ENCODE measurements at places on chromosomes 4 and X.
A peak's percentile ranks its signal among the peaks of the same experiment; 100 is the strongest.

DNA sequence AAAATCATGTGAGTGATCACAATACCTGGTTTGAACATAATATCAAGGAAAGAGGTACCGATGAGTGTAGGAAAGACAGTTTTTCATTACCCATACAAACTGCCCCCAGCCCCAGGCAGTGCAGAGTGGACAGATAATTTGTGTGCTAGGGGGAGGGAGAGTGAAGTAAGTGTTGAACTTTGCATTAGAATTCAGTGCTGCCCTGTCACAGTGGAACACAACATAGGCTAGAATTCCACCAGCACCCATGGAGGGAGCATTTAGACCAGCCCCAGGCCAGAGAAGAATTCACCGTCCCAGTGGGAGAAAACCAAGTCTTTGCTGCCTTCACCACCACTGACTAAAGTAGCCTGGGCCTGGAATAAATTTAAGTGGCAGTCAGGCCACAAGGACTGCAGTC, 107.3 kb downstream of the SCLT1 start:
- no peak for DNase-seq

- no peak for DNase-seq
Measured at GRCh38 chr4:57492251-57492878, 382.2 kb upstream of the IGFBP7 start.

DNA sequence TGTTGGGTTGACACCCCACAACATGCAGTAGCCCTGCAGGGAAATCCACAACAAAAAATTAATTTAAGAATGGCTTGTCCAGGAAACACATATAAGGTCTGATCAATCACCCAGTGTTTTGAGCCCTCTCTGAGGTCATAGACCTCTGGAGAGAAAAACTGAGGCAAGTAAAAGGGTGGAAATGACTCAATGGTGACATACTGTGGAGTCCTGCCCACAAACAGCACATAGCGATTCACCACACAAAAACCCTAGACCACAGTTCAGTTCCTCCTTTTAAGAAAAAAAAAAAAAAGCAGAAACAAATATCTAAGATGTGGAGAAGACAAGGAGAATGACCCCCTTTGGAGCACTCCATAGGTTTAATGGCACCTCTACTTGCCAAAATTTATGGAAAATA, 2691.0 kb downstream of the PCDH7 start:
- DNase-seq, result peak; percentile 54

DNA sequence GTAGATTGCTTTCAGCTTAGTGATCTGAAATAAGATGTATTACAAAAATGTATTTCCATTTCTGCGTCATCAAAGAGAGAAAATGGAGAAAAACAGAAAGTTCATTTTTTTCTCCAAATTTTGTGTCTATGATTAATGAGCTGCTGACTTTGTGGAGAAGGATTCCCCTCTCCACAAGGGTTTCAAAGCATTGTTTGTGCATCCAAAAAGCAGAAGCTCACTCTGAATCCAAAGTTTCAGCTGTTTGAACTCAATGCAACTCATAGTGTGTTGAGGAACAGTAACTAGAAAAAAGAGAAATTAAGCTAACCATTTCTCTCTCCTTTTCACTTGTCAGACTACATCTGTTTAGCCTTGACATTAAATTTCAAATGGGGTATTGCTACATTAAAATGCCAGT, 62.9 kb upstream of the SLC7A11 start:
- no peak for DNase-seq

DNA sequence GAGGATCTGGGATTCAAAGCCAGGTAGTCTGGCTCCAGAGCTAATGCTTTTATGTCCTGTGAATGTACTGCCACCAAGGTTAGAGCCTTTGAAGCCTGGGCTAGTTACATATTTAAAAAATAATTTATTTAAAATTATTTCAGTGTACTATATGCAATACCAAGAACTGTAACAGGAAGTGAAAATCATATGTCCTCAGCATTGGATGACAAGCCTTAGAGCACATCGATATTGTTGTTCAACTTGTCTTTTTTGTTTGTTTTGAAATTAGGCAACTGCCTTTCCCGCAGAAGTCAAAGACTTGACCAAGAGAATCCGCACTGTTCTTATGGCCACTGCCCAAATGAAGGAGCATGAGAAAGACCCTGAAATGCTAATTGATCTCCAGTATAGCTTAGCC, 73.1 kb upstream of the IL13RA1 start:
- DNase-seq, result no peak

- no peak for DNase-seq
Measured at GRCh38 chr4:7095611-7096155, 27.8 kb upstream of the GRPEL1 start.

DNA sequence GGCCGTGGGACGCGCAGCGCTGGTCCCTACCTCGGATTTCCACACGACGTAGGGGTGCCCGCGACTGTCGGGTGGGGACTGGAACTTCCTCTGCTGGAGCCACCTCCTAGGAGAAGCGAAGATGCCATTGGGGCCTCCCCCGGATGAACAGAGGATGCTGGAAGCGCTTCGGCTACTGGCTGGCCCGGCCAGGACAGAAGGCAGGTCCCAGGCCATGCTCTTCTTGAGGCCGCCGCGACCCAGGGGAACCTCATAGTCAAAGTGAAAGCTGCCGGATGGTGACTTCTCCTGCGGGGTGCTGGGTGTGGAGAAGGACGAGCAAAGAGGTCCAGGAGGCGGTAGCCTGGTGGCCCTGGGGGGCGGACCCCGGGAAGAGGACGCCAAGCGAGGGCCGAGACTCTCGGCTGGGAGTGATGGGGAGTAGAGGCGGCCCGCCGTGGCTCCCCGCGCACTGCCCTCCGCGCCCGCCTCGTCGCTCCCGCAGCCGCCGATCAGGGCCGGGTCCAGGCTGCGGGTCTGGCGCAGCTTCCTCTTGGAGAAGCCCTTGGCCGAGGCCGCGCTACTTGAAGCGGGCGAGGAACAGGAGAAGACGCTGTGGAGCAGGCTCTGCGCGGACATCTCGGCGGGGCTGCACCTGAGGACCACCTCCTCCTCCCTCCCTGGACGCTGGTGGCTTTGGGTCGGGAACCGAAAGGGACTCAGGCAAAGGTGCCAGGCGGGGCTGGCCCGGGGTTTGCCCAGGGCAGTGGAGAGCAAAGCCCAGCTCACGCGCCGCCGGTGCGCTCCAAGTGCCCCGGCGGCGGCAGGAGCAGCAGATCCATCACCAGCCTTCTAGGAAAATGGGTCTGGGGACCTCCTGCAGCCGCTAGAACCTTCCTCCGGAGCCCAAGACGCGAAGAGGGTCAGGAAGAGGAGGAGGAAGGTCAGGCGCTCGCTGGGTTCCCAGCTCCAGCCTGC, 1.2 kb downstream of the ARHGAP6 start:
- DNase-seq, result no peak

Data from KBM-7 (cell line).